Activated naive CD4-positive, alpha-beta T cell treated with anti-CD3 and anti-CD28 coated beads for 36 hours (primary cell): ENCODE measurements at places on chromosomes 2 and 18. TPM values are rescaled to one million over a fixed set of nuclear protein-coding genes. Genes with fewer than 3 reads are reported as not detected.

DNA sequence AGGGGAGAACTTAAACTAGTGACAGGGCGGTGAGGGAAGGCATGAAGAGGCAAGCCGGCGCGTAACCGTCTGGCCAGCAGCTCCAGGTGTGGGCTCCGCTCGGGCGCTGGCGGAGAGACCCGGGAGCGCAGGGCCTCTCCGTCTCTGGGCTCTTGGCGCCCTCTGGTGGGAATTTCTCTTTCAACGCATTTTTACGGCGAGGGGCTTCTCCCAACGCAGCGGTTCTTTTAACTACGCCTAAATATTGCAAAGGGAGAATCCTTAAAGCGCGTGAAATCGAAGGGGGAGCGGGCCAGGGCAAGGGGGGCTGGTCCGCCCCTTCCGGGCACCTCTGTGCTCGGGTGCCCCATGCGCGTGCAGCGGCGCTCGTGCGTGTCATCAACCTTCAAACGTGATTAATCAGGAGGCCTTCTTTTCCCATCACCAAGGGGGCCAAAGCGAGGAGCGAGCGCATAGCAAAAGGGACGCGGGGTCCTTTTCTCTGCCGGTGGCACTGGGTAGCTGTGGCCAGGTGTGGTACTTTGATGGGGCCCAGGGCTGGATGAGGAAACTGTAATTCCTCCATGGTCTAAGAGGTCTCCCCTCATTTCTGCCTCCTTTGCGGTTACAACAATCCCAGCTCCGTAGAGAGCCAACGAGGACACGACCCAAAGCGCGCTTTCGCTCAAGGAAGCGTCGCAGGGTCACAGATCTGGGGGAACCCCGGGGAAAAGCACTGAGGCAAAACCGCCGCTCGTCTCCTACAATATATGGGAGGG lies 762 bp upstream of the GAD1 start:
- H3K4me3 ChIP-seq, result peak overlapping the region; percentile 68
- DNase-seq, result peak; percentile 77
- no peak overlapping the region for H3K27ac ChIP-seq
- no peaks in the 10 kb centered on the region for H3K36me3 ChIP-seq
- peaks cover 43% of the 10 kb centered on the region for H3K4me1 ChIP-seq

GRCh38 chr18:46393230-46393629 lies 263.8 kb downstream of the LOXHD1 start:
- H3K36me3 ChIP-seq, result no peaks in the 10 kb centered on the region
- H3K4me1 ChIP-seq, result no peaks in the 10 kb centered on the region
- no peaks in the 10 kb centered on the region for H3K27me3 ChIP-seq
- no peak for DNase-seq
- H3K4me3 ChIP-seq, result no peak overlapping the region
- no peak overlapping the region for H3K27ac ChIP-seq

- H3K27me3 ChIP-seq, result peaks cover 5% of the 10 kb centered on the region
- peaks cover 3% of the 10 kb centered on the region for H3K4me1 ChIP-seq
- no peak overlapping the region for H3K4me3 ChIP-seq
These were observed 272.8 kb downstream of the AGPS start for GRCh38 chr2:177665328-177665727.

The SP140L gene
- total RNA-seq, result 41.8 TPM

GRCh38 chr18:13530033-13530878 lies 196.1 kb downstream of the FAM210A start:
- no peak overlapping the region for H3K4me3 ChIP-seq
- H3K27me3 ChIP-seq, result no peaks in the 10 kb centered on the region
- no peak overlapping the region for H3K27ac ChIP-seq
- peaks cover 26% of the 10 kb centered on the region for H3K4me1 ChIP-seq
- H3K36me3 ChIP-seq, result peaks cover 2% of the 10 kb centered on the region
- DNase-seq, result no peak

DNA sequence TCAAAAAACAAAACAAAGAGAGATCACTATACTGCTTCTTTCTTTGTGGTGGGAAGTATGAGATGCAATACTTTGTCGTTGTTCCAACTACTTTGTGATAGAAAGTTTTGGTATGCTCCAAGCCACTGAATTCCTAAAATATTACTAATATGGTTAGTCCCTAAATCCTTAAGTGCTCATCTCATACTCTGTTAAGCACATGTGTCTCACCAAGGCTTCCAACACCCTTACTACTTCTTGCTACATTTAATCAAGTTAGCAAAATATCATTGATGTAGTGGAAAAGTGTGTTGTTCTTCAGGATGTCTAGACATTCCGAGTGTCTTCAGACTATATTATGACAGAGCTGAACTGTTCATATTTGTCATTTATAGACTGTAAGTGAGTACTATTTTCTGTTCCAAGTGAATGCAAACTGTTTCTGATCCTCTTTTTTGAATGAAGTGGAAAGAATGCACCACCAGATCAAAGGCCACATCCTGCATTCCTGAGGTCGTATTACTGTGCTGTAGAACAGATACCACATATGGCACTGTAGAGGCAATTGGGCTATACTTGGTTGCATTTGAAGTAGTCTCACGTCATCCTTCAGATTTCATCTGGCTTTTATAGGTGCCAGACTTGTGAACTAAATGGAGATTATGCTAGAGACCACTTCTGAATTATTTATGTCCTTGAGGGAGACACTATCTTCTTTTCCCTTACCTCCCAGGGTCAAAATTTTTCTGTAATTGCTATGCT lies 298.4 kb upstream of the ZNF521 start:
- H3K27me3 ChIP-seq, result no peaks in the 10 kb centered on the region
- no peak overlapping the region for H3K4me3 ChIP-seq
- H3K4me1 ChIP-seq, result no peaks in the 10 kb centered on the region
- no peak for DNase-seq
- no peaks in the 10 kb centered on the region for H3K36me3 ChIP-seq
- no peak overlapping the region for H3K27ac ChIP-seq

The IL18RAP gene
- 15.1 TPM for total RNA-seq
